Thymus (tissue), 14 donors: ENCODE measurements at places on chromosomes 5 and 9. TPM values are rescaled to one million over a fixed set of nuclear protein-coding genes. Genes with fewer than 3 reads are reported as not detected.

Gene STPG3
- polyA plus RNA-seq = 0.43 TPM

Gene PCDHB5
- polyA plus RNA-seq = 1.0 TPM

Gene FCHO2
- 17.8 TPM for polyA plus RNA-seq

- no peak for DNase-seq
These were observed 94.6 kb downstream of the SEMA6A start for GRCh38 chr5:116479776-116480675.

- no peak for DNase-seq
These were observed 123.9 kb downstream of the SV2C start for GRCh38 chr5:76207120-76207519.

DNA sequence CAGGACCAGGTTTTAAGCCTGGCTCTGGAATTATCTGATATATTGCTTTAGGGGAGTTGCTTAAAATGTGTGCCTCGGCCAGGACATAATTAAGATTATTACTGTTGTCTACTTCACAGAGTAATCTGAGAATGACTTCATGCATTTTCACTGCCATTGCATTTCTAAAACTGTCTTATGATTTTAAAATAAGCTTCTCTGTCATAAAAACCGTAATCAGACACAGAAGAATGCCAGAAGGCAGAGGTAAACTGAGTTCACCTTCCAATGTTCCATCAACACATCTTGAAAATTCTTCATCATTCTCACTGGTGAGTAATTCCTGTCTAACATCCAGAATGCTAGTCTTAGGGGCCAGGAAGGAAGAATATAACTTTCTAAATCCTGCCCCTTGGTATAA is 47.1 kb downstream of the ISOC1 start:
- no peak for DNase-seq

DNA sequence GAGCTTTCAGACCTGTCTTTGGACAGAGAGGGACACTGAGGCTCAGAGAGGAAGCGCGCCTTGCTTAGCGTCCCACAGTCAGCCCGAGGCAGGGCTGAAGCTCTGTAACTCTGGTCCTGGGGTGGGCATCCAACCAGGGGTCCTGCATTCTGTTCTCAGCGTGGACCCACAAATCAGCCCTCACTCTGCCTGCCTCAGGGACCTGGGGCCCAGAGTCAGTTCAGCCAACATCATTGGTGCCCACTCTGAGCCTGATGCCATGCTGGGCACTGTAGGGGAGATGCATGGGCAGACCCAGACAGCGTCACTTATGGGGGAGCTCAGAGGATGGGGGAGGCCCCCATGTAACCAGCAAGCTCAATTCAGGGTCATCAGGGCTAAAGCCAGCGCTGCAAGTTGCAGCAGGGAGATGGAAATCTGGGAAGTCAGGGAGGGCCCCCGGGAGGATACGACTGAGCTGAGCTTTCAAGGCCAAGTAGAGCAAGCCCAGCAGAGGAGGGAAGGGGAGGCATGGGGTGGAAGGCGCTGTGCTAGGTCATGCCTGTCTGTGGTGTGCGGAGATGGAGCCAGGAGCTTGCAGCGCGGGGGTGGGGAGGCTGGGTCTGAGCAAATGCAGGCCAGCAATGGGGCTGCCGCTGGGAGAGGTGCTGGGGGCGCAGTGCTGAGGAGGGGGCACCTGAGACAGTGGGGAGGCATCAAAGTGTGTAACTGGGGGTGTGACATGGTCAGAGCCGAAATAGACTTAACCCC is 21.1 kb downstream of the CORO2A start:
- DNase-seq = no peak

GRCh38 chr5:44637916-44638869 is 170.6 kb upstream of the MRPS30 start:
- no peak for DNase-seq

- DNase-seq = no peak
These were observed 123.4 kb downstream of the BASP1 start for GRCh38 chr5:17340819-17341218.

DNA sequence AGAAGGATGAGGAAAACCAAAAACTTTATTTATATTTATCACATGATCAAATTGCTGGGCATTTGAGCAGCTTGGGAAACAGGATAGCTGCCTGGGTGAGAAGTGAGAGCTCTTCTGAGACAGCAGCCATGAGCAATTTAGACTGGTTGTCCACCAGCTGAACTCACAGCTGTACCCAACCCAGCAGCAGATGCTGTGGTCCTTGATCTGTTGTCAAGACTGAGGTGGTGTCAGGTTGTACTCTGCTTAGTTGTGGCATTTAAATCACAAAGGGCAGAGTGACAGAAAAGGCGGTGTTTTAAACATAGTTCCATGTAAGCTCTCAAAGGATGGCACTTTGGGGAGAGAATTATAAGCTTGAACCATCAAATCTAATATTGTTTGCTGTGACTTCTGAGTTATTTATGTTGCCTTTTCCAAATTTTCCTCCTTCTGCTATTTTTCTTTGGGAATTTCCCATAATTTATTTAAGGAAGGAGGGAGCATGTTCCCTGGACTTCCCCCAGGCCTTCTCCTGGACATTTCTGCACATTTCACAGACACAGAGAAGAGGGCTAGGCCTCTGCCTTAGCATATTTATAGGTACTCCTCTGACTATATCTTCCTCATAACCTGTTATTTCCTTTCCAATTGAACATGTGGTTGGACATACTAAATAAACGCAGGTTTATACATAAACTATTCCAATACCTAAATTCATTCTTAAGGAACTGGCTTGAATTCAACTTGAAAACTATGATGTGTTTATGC is 117.7 kb upstream of the FER start:
- no peak for DNase-seq
